ENCODE measurements at places on chromosomes 2 and 18. TPM values are rescaled to one million over a fixed set of nuclear protein-coding genes. Genes with fewer than 3 reads are reported as not detected.

DNA sequence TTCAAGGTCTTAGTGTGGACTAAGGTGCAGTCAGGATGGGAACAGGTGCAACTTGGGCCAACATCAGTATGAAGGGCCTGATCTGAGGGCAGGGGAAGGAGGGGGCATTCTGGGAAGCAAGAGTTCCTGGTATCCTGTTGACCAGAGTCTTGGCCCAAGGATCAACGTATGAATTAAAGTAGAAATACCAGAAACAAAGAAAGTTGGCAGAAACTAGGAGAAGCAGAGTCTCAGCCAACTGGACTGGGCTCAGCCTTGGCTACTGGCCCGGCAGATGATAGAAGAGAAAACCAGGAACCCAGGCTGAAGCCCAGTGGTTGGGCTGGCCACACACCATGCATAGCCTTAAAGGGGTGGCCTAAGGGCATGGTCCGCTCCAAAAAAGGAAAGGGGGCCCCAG, 2.3 kb downstream of the CETN1 start:
- H3K36me3 ChIP-seq = no peaks in the 10 kb centered on the region
- no peak overlapping the region for H3K4me3 ChIP-seq
- H3K4me1 ChIP-seq = no peaks in the 10 kb centered on the region
- H3K27ac ChIP-seq = no peak overlapping the region
- no peaks in the 10 kb centered on the region for H3K27me3 ChIP-seq
- DNase-seq = no peak

Gene UGT1A10
- not detected for total RNA-seq

- H3K4me1 ChIP-seq = no peaks in the 10 kb centered on the region
- no peak overlapping the region for H3K27ac ChIP-seq
These were observed 50.3 kb upstream of the ID2 start for GRCh38 chr2:8631465-8632005.

DNA sequence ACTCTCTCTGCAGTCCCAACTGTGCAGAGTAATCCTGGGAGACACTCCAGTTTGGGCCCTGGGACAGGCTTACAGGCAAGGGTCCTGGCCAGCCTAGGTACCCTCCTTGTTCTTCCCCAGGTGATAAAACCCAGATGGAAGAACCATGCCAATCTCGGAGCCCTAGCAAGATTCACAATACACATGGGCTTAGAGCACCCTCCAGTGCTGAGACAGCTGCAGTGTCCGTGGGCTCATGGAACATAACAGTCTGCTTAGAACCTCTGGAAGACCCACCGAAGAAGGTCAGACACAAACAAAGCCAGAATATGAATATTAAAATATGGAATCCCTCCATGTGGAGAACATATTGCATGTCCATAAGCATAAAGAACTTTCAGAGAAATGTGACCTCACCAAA, 568.1 kb downstream of the KCNJ3 start:
- no peak overlapping the region for H3K27ac ChIP-seq
- no peak for DNase-seq
- no peaks in the 10 kb centered on the region for H3K36me3 ChIP-seq

GRCh38 chr2:61626827-61627226, 88.7 kb upstream of the XPO1 start:
- no peaks in the 10 kb centered on the region for H3K27me3 ChIP-seq

Gene MYL1
- total RNA-seq = not detected

DNA sequence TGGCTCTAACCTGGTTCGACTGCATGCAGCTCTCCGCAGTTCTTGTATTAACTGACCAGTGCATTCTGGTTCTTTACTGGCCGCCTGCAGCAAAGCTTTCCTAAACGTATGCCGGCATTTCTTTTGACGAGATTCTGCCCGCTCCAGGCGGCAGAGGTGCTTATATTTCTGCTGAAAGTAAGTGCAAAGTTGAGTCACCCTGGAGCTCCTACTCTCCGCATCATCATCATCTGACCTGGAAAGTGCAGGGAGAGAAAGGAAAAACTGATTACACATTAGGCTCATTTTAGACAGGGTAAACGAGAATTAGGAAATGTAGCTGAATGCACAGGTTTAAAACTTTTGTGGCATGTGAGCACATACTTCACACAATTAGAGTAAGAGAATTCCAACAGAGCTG, 57.9 kb downstream of the INO80D start:
- H3K27me3 ChIP-seq = no peaks in the 10 kb centered on the region
- DNase-seq = no peak
- H3K4me3 ChIP-seq = no peak overlapping the region

Gene EN1
- total RNA-seq = not detected

- peak; percentile 37 for DNase-seq
- peak overlapping the region; percentile 65 for H3K4me3 ChIP-seq
- peaks cover 39% of the 10 kb centered on the region for H3K4me1 ChIP-seq
- no peaks in the 10 kb centered on the region for H3K36me3 ChIP-seq
These were observed 479 bp downstream of the RAB11FIP5 start for GRCh38 chr2:73112026-73112912.

GRCh38 chr2:202265467-202266277, at the start of gene NOP58:
Gene NOP58, plus strand, starts transcription at chr2:202265763. Its CDS starts 179 bp downstream, at chr2:202265942.
- H3K27ac ChIP-seq = peak within 1 kb of the TSS; percentile 99
- no peaks in the 10 kb centered on the region for H3K36me3 ChIP-seq
- H3K4me1 ChIP-seq = peaks cover 39% of the 10 kb centered on the region

DNA sequence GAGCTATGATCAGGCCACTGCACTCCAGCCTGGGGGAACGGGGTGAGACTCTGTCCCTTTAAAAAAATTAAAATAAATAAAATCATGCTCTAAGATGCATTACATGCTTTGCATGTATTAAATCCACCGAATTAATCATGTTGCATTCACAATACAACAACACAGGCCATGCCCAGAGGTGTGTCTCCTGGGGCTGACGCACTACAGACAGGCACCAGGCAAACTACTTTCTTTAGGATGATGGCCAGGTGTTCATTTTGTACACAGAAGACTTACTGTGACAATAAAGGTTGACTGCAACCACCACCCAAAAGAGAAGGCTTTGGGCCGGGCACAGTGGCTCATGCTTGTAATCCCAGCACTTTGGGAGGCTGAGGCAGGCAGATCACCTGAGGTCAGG, 226.8 kb upstream of the PXDN start:
- DNase-seq = no peak
- no peaks in the 10 kb centered on the region for H3K27me3 ChIP-seq
- H3K4me3 ChIP-seq = no peak overlapping the region
- H3K36me3 ChIP-seq = no peaks in the 10 kb centered on the region
- no peaks in the 10 kb centered on the region for H3K4me1 ChIP-seq

Gene RTP5
- total RNA-seq = 0.28 TPM

Gene COMMD1
- 17.8 TPM for total RNA-seq

Gene LINC00305
- not detected for total RNA-seq

Gene PTPRM
- total RNA-seq = 16.1 TPM

GRCh38 chr2:153871231-153872221, at the start of gene GALNT13:
Gene GALNT13, plus strand, starts transcription at chr2:153871922.
- DNase-seq = no peak
- no peak within 1 kb of the TSS for H3K27ac ChIP-seq
- no peaks in the 10 kb centered on the region for H3K27me3 ChIP-seq
